ENCODE measurements at places on chromosomes 7 and 10. TPM values are rescaled to one million over a fixed set of nuclear protein-coding genes. Genes with fewer than 3 reads are reported as not detected.

DNA sequence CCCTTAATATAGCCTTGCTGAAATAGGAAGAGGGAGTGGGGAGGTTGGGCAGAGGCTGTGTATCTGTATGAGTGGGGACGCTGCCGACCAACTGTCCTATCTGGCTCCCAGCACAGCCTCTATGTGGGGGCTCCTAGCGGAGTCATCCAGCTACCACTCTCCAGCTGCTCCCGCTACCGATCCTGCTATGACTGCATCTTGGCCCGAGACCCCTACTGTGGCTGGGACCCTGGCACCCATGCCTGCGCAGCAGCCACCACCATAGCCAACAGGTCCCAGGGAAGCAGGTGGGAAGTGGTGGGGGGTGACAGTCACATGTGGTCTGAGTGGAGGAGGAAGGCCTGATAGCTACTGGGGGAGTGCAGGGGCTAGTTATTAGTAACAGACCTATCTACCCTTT, 6.6 kb downstream of the MRPL43 start:
- no peak for DNase-seq
- no peak overlapping the region for H3K4me3 ChIP-seq
- H3K27me3 ChIP-seq = no peaks in the 10 kb centered on the region
- H3K36me3 ChIP-seq = 0 out of 2 replicates have a peak, but pooled peaks cover 3% of the 10 kb centered on the region
- H3K27ac ChIP-seq = no peak overlapping the region
- no peaks in the 10 kb centered on the region for H3K4me1 ChIP-seq

DNA sequence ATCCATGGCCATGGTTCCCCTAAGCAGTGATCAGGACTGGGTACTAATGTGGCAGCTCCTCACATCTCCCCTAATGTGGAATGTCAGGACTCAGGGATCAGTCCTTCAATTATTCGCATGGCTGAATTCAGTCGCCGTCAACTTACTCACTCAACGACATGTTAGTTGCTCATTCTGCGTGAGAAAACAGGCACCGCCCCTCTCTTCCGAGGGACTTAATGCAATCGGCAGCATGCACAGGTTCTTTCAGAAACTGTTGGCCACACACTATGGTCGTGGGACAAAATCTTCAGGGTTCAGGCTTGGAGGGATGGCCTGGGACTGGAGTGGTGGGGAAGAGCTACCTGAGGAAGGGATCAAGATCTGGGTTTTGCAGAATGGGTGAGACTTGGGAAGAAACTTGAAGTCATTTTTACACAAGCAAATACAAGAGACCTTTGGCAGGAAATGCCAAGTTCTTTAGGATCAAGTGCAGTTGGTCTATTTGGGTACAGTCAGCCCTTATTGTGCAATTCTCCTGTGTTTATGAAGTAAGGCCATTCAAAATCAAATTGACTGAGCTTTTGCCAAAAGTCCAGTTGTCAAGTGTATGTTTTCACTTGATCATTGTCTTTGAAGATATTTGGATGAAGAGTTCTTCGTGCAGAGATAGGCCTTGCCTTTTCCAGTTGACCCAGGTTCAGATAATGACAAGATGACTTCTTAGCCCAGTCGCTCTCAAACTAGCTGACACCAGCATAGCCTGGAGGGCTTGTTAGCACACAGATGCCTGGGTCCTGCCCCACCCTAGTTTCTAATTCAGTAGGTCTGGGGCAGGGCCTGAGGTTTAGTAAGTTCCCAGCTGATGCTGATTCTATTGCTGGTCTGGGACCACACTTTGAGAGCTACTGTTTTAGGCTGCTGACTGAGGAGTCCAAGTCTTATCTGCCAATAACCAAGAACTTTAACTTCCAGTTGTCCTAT, 48.5 kb downstream of the LRRC18 start:
- no peak for DNase-seq
- peaks cover 3% of the 10 kb centered on the region for H3K4me1 ChIP-seq
- no peaks in the 10 kb centered on the region for H3K27me3 ChIP-seq
- no peak overlapping the region for H3K27ac ChIP-seq

CCL26 gene
- total RNA-seq = 19.5 TPM

RP9 gene
- 10.8 TPM for total RNA-seq

RNF133 gene
- total RNA-seq = 0.11 TPM
